ENCODE measurements at places on chromosomes 12 and 14. TPM values are rescaled to one million over a fixed set of nuclear protein-coding genes. Genes with fewer than 3 reads are reported as not detected.

The TC2N gene
- 1.6 TPM for total RNA-seq

The CLEC2A gene
- total RNA-seq: not detected

The APOF gene
- total RNA-seq: not detected

The TBX5 gene
- total RNA-seq: not detected

The MUCL1 gene
- total RNA-seq: not detected

Measured in fibroblast of the aortic adventitia (primary cell).